ENCODE measurements at places on chromosomes 4 and X. TPM values are rescaled to one million over a fixed set of nuclear protein-coding genes. Genes with fewer than 3 reads are reported as not detected.

DMRTC1 gene
- total RNA-seq = 0.30 TPM

IL1RAPL2 gene
- not detected for total RNA-seq

EDA2R gene
- total RNA-seq = 10.5 TPM

GRIA2 gene
- total RNA-seq = not detected

DUX4 gene
- total RNA-seq = not detected

GAGE2A gene
- not detected for total RNA-seq

LRRC66 gene
- 0.77 TPM for total RNA-seq

AMER1 gene
- 3.6 TPM for total RNA-seq

FGFR3 gene
- total RNA-seq = not detected

ZFP42 gene
- total RNA-seq = not detected

DRD5 gene
- total RNA-seq = not detected

GPC4 gene
- not detected for total RNA-seq

SASH3 gene
- total RNA-seq = 166 TPM

RIBC1 gene
- total RNA-seq = 0.46 TPM

EREG gene
- total RNA-seq = not detected

MGARP gene
- not detected for total RNA-seq

NLRP2B gene
- not detected for total RNA-seq

GABRE gene
- total RNA-seq = not detected

DOCK11 gene
- 71.0 TPM for total RNA-seq

SSX4B gene
- not detected for total RNA-seq

ERCC6L gene
- 5.4 TPM for total RNA-seq

TFDP3 gene
- total RNA-seq = not detected

AADAT gene
- not detected for total RNA-seq

ATP7A gene
- 9.9 TPM for total RNA-seq

TMEM144 gene
- total RNA-seq = 0.22 TPM

TDO2 gene
- 0.21 TPM for total RNA-seq

PABPC4L gene
- total RNA-seq = not detected

C4orf50 gene
- 0.95 TPM for total RNA-seq

ZNF732 gene
- not detected for total RNA-seq

S100P gene
- total RNA-seq = 84.6 TPM

RXFP1 gene
- total RNA-seq = not detected

OCRL gene
- 3.1 TPM for total RNA-seq

PNMA6E gene
- not detected for total RNA-seq

SMS gene
- total RNA-seq = 70.3 TPM

APOOL gene
- total RNA-seq = 19.6 TPM

VCX3A gene
- not detected for total RNA-seq

TRIM60 gene
- not detected for total RNA-seq

ASMT gene
- total RNA-seq = 0.21 TPM

PPBP gene
- not detected for total RNA-seq

ODAPH gene
- 0.35 TPM for total RNA-seq
